ENCODE measurements at places on chromosomes 2 and 18.

DNA sequence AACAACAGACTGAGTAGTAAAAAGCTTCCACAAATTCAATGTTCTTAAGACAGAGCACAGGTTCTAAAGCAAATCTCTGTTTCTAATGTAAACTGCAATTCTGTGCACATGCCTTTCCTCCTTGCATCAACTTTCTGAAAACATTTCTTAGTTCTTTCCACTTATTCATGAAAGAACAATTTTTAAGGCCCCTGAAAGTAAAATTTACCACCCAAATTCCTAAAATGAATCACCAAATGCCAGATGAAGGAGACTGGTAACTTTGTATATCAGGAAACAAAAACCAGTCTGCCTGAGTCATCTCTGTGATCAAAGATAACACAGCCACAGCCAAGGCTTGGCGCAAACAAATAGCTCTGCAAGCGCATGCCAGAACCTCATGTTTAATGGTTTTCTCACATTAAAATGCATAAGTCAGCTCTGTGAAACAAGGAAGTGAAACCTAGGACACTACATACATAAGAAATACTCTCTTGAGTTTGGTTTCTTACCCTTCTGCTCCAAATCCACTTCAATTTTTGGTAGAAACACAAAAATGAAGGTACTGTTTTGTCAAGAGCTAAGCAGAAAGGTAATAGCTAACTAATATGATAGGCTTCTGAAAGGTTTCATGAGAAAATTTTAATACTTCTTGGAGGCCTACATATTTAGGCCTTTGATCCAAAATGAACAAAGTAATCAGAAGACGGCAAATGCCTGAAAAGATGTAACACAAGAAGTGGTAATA is 169.4 kb downstream of the THADA start:
- peak; percentile 84 for DNase-seq

DNA sequence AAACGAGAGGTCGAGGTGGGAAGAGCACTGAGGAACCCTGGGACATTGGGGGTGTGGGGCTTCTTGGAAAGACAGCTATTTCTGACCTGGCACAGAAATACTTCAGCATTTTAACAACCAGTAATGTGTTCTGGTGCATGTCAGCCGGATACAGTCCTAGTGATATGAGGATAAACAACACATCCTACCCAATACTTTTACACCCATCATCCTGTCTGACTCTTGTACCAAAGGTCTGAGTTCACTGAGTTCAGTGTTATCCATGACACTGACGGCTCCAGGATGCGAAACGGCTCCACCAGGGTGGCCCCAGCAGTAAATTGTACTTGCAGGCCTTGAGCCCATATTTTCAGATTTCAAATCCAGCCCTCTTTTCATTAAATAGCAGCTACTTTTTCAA is 65.9 kb upstream of the SH3BP4 start:
- DNase-seq = no peak

GRCh38 chr2:40400336-40400953 is 51.4 kb downstream of the SLC8A1 start:
- no peak for DNase-seq

DNA sequence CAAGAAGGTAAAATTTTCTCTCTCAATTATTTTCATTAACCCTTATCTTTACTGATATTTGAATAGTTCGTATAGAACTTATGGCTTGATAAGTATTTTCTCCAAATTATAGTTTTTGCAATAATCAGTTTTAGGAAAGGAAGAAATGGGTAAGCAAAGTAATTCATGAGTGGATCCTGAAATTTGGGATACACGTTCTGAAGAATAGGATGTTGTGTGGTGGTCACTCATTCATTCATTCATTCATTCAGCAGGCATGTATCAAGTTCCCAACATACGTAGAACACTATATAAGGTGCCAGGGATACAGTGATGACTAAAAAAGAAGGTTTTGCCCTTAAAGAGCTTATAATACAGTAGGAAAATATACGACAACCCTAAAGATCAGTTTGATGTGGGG is 95.4 kb downstream of the PTRHD1 start:
- no peak for DNase-seq

GRCh38 chr2:130951018-130951417 is 114.3 kb downstream of the ARHGEF4 start:
- no peak for DNase-seq

DNA sequence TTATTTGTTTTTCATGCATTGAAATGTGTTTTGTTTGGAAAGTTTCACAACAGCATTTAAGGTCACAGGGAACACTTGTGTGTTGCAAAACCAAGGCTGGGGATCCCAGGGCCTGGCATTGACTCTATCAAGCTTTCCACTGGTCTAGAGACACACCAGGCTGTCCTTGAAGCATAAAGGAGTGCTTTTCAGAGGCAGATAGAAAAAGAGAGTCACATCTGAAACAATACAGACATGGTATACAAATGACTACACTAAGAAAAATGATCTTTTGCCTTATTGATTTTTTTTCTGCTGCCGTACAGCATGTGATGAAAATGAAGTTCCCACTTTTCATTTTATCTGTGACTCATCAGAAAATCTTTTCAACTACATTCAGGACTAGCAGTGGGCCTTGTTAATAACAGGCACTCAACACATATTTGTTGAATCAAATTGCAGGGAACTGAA is 61.9 kb upstream of the ZCCHC2 start:
- DNase-seq = peak; percentile 25

DNA sequence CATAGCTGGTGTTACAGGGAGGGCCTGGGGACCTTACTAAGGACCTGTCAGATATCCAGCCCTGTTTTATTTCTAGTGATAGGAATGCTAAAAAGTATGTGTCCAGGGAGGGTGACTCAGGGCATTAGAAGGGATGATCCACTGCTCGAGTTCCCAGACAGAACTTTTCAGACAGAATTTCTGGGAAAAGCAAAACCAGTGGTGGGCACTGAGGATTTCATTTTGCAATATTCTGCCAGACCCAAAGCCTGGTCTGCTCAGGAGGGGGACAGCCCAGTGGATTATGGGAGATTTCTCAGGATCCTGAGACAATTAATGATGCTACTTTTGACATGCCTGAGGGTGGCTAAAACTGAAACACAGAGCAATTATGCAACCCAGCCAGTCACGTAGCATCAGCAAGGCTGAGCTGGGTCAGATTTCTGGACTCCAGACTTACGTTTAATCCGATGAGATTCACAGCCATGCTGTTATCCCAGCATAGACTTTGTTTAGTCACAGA is 4.7 kb upstream of the KCNE4 start:
- DNase-seq = no peak

GRCh38 chr2:204795156-204795555 is 249.9 kb downstream of the PARD3B start:
- no peak for DNase-seq

DNA sequence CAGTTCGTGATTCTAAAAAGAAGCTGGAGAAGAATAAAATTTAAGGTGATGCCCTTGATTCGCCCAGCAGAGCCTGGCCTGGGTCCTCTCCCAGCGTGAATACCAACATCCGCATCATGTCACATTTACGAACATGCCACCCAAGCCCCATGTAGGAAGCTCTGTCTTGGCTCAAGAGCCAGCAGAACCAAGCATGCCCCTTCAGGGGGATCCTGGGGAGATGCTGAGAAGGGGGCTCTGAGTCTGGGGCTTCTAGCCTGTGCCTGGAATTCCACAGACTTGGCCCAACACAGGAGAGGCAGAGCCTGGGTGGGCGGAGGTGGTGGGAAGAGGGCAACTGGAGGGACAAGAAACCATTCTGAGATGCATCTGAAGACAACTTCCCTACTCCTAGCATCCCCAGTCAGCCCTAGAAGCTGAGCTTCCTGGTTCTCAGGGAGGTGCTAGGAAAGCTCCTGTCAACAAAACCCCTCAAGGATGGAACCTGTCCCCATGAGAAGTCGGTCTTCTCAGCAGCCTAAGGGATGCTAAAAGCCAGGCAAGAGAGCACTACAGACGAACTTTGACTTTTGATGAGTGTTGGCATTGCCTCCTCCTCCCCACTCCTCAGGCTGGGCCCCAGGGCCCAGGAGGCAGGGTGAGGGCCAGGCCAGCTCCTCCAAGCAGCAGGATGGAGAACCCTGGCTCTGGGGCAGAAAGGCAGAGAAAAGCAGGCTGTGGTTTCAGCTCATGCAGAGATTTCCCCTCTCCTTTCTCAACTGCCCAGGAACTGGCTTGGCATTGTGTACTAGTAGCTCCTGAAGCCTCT is 57.9 kb downstream of the POLR1A start:
- DNase-seq = no peak

DNA sequence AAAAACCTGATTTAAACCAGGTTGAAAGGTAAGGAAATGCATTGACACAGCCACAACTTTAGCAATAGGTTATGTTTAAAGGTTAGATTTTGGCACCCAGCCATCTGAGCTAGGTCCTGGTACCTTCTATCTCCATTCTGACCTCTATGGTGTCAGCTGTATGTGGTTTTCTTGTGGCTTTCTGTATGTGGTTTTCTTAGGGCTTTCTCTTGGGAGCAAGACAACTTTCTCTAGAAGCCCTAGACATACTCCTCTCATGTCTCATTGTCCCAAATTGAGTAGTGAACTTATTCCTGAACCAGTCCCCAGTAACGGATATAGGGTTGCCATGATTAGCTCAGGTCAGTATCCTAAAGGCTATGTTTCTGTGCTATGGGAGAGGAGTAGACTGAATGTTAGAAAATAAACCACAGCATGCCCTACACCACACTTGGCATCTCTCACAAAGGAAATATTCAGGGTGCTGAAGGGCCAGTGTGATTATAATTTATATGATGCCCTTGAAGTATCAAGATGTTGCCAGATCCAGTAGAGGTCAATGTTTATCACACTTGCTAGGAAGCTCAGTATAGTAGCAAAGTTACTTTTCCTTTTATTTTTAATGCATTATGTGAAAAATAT is 176.1 kb downstream of the CAPN13 start:
- DNase-seq = peak; percentile 47

GRCh38 chr2:60979231-60979630 is 38.3 kb upstream of the PEX13 start:
- peak; percentile 77 for DNase-seq

DNA sequence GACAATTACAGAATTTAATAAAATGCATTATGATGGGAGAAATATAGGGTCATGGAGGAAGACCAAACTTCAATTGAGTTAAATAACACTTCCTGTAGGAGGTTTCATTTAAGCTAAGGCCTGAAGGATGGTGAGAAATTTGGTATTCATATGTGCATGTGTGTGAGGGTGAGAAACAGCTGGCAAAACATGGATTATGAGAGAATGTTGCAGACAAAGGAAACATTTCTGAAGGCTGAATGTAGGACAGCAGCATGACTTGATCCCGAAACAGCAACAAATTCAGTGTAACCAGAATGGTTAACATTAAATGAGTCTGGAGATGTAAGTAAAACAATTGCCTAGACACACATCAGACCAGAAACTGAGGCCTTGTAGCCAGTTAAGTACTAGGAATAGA is 630.8 kb downstream of the NR4A2 start:
- no peak for DNase-seq

DNA sequence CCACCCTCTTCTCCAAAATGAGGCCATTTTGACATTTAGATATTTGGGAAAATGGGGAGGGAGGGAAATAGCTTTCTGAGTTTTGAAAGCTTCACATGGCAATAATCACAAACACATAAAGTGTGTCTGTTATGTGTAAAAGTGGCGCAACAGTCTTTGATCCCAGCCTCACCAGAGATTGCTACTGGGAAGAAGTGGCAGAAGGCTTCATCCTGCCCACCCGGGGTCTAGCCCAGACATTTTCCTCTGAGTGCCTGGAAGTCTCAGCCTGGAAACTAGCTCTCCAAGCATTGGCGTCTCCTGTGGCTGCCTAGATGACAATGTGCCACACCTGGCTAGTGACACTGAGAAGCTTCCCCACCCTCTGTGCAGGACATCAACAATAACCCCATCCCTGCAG is 1.7 kb upstream of the LBH start:
- DNase-seq = no peak

- no peak for DNase-seq
Measured at GRCh38 chr2:222298311-222299150, at the start of gene PAX3. Gene PAX3 (minus strand): TSS chr2:222298998. CDS start chr2:222298615, 383 bp downstream.

DNA sequence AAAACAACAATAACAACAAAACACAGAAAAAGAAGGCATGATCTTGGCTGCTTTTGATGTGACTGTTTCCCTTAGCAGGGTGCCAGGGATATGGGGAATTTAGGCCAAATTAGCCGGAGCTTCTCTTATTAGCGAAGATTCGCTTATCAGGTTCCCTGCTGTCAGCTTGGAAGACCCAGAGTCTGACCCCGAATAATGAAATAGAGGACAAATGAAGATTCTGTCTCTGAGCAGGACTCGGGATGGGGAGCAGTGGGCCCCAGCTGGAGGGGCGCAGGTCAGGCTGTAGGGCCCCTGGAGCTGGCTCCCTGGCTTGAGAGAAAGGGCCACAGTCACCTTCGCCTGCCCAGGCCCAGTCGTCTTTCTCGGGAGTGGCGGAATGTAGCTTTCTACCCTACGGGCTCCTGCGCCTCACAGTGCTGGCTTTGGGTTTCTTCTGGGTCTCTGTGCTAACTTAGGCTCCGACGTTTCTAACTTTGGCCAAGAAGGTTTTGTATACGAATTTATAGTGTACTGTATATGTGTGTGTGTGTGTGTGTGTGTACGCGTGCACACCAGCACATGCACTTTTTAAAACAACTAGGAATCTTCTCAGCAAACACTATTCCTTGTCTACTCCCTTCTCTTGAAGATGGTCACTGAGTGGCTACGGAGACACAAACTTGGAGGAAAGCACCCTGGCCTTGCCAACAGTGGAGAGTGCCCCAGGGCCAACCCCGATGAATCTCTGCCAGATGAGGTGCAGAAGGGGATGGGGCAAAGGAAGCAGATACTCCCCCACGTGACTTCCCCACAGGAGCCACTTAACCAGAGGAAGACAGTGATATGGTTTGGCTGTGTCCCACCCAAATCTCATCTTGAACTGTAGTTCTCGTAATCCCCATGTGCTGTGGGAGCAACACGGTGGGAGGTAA is 195.6 kb upstream of the COPS8 start:
- DNase-seq = no peak

DNA sequence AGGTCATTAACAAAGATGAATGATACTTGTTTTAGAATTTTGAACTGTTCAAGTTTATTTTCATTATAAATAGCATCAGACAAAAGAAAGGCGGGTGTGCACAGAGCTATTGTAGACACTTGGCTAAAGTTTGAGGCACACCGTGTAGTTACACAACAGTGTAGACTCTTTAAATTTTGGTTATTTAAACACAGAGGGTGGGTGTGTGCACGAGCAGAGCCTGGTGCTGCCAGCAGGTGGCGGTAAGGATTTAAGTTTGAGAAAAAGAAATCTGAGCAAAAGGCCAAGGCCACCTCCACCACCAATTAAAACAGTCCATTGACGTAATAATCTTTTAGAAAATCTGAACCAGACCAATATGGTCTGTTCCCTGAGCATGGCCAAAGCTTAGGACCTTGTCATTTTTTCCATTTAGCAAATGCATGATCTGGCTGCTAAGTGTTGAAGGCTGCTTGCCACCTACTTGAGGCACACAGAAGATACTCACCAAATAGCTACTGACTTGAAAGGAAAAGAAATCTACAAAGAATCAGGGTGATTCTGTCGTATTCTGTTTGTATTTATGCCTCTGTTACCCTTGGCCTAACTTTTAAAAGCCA is 14.3 kb downstream of the COPS7B start:
- DNase-seq = peak; percentile 67

- DNase-seq = no peak
Measured at GRCh38 chr18:45071956-45072355, 391.3 kb downstream of the SETBP1 start.
